Hair follicle dermal papilla cell (primary cell): ENCODE measurements at places on chromosomes 6 and 20. TPM values are rescaled to one million over a fixed set of nuclear protein-coding genes. Genes with fewer than 3 reads are reported as not detected.

SLC22A7 gene
- total RNA-seq, result not detected in 2 replicates

FAM162B gene
- 0.61 and 0.81 TPM in 2 replicates for total RNA-seq

RIPPLY2 gene
- 0.61 and 0.97 TPM in 2 replicates for total RNA-seq

NCOA3 gene
- 94.0 and 99.5 TPM in 2 replicates for total RNA-seq

ADISSP gene
- total RNA-seq, result 30.2 and 36.7 TPM in 2 replicates

CALHM6 gene
- total RNA-seq, result 0.32 and 1.5 TPM in 2 replicates

OPN5 gene
- total RNA-seq, result not detected in 2 replicates

MMP24OS gene
- total RNA-seq, result 32.7 and 39.8 TPM in 2 replicates

HLA-DPA1 gene
- 6.7 and 12.2 TPM in 2 replicates for total RNA-seq

BPIFB4 gene
- not detected in 2 replicates for total RNA-seq

HDGFL1 gene
- total RNA-seq, result not detected in 2 replicates

PAX1 gene
- total RNA-seq, result 0.32 and 0.49 TPM in 2 replicates

TCP11 gene
- total RNA-seq, result 0.49 and 1.1 TPM in 2 replicates

NOL7 gene
- 28.1 and 42.4 TPM in 2 replicates for total RNA-seq

REM1 gene
- total RNA-seq, result 0.16 and 0.36 TPM in 2 replicates

SCRT2 gene
- not detected in 2 replicates for total RNA-seq

TUBB2B gene
- 6.8 and 8.4 TPM in 2 replicates for total RNA-seq

NFYA gene
- 9.5 and 12.3 TPM in 2 replicates for total RNA-seq

GPLD1 gene
- 0.32 TPM in 1 of 2 replicates, not detected in the other for total RNA-seq

HSPA1L gene
- total RNA-seq, result 0.73 and 0.97 TPM in 2 replicates

PNPLA1 gene
- not detected in 2 replicates for total RNA-seq

PSMB1 gene
- total RNA-seq, result 160 and 195 TPM in 2 replicates

ZBTB24 gene
- 16.2 and 19.5 TPM in 2 replicates for total RNA-seq

SOX4 gene
- total RNA-seq, result 6.9 and 9.6 TPM in 2 replicates

TTBK1 gene
- total RNA-seq, result under 0.01 TPM in 1 of 2 replicates, not detected in the other

BPIFB2 gene
- total RNA-seq, result not detected in 2 replicates

HLA-DMB gene
- 0.49 and 0.65 TPM in 2 replicates for total RNA-seq

NTSR1 gene
- total RNA-seq, result 0.36 and 0.49 TPM in 2 replicates

VNN1 gene
- total RNA-seq, result 0.49 TPM in 1 of 2 replicates, not detected in the other

CASS4 gene
- total RNA-seq, result 1.8 and 2.7 TPM in 2 replicates

GJA10 gene
- not detected in 2 replicates for total RNA-seq

PNLDC1 gene
- total RNA-seq, result 0.81 and 1.2 TPM in 2 replicates
